ENCODE measurements at places on chromosomes 3 and 15.
A peak's percentile ranks its signal among the peaks of the same experiment; 100 is the strongest.

DNA sequence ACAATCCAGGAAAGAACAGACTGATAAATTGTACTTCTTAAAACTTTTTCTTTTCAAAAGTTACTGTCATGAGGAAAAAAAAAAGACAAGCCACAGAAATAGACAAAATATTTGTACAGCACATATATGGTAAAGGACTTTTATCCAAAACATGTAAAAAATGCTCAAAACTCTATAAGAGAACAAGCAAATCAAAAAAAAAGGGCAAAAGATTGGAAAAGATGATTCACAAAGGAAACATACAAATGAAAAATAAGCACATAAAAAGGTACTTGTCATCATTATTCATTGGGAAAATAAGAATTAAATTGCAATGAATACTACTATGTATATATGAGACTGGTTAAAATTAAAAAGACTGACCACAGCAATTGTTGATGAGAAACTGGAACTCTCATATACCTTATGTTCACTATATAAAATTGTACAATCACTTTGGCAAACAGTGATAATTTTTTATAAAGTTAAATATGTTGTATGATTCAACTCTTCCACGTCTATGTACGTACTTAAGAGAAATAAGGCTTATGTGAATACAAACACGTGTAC, 39.7 kb downstream of the DIPK2A start:
- DNase-seq, result no peak

DNA sequence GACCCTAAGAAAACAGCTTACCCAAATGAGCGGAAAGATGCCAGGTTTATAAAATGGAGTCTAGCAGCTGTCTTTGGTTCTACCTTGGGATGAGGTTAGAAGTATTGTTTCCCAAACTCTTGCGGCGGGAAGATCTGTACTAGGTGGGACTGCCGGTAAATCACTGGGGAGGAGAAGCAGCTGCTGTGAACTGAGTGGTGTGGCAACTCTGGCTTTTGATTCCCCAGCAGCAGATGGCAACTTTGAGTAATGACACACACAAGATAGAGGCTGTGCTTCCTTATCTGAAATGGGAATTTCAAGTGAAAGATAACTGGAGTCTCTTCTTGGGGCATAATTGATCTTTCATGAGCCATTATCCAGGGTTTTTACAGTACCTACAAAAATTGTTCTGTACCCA, 184.9 kb downstream of the ATG7 start:
- DNase-seq, result no peak

- no peak for DNase-seq
Measured at GRCh38 chr3:79368403-79368802, 399.4 kb downstream of the ROBO1 start.

GRCh38 chr3:128385080-128385832, 81.4 kb downstream of the DNAJB8 start:
- no peak for DNase-seq

GRCh38 chr3:14428087-14429033, 26.0 kb downstream of the SLC6A6 start:
- no peak for DNase-seq

- DNase-seq, result no peak
Measured at GRCh38 chr3:129539206-129539605, 3.8 kb upstream of the H1-8 start.

DNA sequence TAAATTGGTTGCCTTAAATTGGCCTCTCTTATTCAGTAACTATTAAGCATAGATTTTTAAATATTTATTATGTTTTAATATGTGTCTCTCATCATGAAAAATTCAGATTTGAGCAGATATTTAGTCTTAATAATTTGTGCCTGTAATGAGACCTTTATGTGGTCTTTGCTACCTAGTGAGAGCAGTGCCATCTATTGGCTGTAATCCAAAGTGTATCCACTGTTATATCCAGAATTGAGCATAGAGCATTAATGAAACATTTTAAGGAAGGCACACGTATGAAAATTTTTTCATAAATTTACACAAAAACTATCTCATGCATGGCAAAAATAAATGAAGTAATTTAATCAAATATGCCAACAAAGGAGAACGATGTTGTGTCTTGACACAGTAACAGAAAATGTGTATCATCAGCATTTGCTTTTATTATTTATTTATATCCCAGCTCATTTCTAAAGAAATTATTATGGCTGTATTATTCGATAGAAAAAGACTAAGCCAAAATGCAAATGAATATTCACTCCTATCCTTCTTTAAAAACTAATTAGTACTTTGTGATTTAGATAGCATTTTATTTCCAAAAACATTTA, 203.5 kb downstream of the RSRC1 start:
- DNase-seq, result peak; percentile 7

DNA sequence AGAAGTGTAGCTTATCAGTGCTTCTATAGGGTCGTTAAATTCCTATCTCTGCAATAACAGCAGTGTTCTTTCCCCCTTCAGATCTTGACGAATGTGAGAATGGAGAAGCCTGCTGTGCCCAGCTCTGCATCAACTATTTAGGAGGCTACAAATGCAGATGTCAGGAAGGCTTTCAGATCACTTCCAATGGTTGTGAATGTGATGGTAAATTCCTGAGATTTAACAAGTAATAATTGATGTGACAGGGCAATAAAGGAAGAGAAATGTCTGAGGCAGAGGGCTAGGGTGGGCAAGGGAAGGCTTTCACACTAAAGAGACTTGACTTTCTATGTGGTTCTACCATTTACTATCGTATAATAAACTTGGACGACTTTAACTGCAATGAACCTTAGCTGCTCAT, 711.7 kb upstream of the GOLIM4 start:
- no peak for DNase-seq

DNA sequence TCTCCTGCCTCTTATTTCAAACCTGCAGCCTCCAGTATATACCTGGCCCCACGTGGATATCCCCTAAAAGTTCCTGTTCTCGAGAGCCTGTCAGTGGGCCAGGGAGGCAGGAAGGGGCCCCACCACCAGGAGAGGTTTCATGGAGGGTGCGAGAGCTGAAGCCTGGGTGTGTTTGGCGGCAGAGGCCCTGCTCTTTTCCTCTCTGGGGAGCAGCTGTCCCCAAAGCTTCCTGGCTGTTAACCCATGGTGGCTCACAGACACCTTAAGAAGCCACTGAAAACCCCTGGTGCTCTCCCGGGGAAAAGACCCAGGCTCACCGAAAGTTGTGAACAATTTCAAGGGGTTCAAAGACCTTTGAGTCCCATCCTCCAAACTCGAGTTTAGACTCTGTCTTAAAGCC, 1.1 kb downstream of the PRRT3 start:
- no peak for DNase-seq

DNA sequence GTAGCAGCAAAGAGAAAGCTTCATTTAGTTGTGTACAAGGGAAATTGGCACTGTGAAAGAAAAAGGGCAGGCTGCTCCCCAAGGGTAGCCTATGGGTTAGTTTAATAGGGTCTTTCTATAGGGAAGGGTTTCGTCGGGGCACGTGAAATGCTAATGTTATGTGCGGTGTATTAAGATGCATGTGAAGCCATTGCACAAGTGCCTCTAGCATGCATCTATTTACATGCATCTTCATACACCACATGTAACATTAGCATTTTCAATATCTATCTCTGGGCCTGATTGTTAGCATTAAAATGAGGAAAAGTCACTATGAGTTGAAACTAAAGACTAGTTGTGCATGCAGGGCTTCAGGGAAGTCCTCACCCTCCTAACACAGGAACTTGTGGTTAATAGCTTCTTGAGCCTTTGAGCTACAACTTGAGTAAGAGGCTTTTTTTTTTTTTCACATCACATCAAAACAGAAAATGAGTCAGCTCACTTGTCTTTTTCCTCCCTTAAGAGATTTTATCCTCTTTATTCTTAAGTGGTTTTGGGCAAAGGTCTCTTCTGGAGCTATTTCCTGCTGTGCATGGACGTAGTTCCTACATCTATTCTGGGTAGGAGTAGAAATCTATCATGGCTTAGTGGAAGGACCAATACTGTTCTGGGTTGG, 613.4 kb downstream of the ZPLD1 start:
- no peak for DNase-seq

Measured in glomerular endothelial cell (primary cell).